ENCODE measurements at places on chromosomes 6 and 20. TPM values are rescaled to one million over a fixed set of nuclear protein-coding genes. Genes with fewer than 3 reads are reported as not detected.

The SLC44A4 gene
- 0.51 TPM for total RNA-seq

The C6orf163 gene
- 5.2 TPM for total RNA-seq

The NTSR1 gene
- 0.16 TPM for total RNA-seq

The HDAC2 gene
- 72.7 TPM for total RNA-seq

The TBX18 gene
- total RNA-seq: 32.4 TPM

The RBL1 gene
- 4.6 TPM for total RNA-seq

The VARS2 gene
- total RNA-seq: 11.7 TPM

The SLC2A10 gene
- total RNA-seq: 14.8 TPM

The NFKBIE gene
- total RNA-seq: 4.4 TPM

The SNX3 gene
- 181 TPM for total RNA-seq

The LRFN2 gene
- total RNA-seq: not detected

The NMBR gene
- not detected for total RNA-seq

The PSORS1C1 gene
- total RNA-seq: 0.66 TPM

The DBNDD2 gene
- 42.3 TPM for total RNA-seq

The RSPH4A gene
- total RNA-seq: 0.17 TPM

The DACT2 gene
- not detected for total RNA-seq

The COL12A1 gene
- 417 TPM for total RNA-seq

The PTGIS gene
- total RNA-seq: 39.2 TPM

The EYS gene
- 0.66 TPM for total RNA-seq

The SPATA25 gene
- 2.2 TPM for total RNA-seq

The PRSS35 gene
- total RNA-seq: 0.34 TPM

The CST5 gene
- not detected for total RNA-seq

The C20orf141 gene
- not detected for total RNA-seq

The FAM217A gene
- total RNA-seq: not detected

The POU5F1 gene
- total RNA-seq: 0.17 TPM

The TRIM40 gene
- total RNA-seq: not detected

The C20orf144 gene
- not detected for total RNA-seq

The CALHM4 gene
- not detected for total RNA-seq

The GSTA4 gene
- total RNA-seq: 26.3 TPM

The EPHA7 gene
- total RNA-seq: 1.5 TPM

The SMLR1 gene
- not detected for total RNA-seq

The SLC22A16 gene
- total RNA-seq: 4.2 TPM

The DUSP22 gene
- total RNA-seq: 54.0 TPM

The ADGRF1 gene
- not detected for total RNA-seq
